ENCODE measurements at places on chromosomes 3 and 15.
A peak's percentile ranks its signal among the peaks of the same experiment; 100 is the strongest.

- DNase-seq = peak; percentile 31
Measured at GRCh38 chr3:18111796-18112232, 313.3 kb downstream of the SATB1 start.

DNA sequence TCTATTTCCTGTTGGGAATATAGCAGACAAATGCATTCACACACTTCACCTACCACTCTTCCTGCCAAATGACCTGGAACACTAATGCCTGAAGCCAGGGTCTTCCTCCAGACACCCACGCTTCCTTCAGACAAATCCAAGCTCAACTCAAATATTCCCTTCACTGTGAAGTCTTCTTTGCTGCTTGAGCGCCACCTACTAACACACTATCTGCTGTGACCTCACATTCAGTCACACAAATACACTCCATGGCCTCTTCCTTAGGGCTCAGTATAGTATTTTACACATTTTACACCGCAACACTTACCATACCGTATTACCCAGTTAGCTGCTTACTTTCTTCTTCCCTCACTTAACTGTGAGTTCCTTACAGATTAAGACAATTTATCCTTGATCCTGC is 149.4 kb downstream of the SHOX2 start:
- DNase-seq = no peak

GRCh38 chr3:52724511-52724910 is 18.6 kb downstream of the SPCS1 start:
- DNase-seq = no peak

GRCh38 chr3:120088622-120089021 is 5.6 kb downstream of the GSK3B start:
- DNase-seq = no peak

DNA sequence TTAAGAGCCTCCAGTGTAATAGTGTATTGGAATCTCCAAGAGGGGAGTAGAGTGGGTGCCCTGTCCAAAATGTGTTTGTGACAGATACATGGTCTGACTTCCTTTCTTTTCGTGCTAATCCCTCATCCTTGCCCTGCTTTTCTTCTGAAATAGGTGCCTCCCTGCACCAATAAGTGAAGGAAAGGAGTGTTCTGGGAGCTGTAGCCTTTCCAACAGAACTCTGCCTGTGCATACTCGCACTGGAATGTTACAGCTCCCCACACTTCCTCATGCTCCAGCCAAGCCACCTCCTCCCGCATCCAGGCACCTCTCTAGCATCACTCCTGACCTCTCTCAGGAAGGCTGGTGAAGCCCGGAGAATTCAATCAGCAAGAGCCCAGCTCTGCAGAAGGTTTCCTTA is 478.0 kb downstream of the GABRG3 start:
- DNase-seq = no peak

DNA sequence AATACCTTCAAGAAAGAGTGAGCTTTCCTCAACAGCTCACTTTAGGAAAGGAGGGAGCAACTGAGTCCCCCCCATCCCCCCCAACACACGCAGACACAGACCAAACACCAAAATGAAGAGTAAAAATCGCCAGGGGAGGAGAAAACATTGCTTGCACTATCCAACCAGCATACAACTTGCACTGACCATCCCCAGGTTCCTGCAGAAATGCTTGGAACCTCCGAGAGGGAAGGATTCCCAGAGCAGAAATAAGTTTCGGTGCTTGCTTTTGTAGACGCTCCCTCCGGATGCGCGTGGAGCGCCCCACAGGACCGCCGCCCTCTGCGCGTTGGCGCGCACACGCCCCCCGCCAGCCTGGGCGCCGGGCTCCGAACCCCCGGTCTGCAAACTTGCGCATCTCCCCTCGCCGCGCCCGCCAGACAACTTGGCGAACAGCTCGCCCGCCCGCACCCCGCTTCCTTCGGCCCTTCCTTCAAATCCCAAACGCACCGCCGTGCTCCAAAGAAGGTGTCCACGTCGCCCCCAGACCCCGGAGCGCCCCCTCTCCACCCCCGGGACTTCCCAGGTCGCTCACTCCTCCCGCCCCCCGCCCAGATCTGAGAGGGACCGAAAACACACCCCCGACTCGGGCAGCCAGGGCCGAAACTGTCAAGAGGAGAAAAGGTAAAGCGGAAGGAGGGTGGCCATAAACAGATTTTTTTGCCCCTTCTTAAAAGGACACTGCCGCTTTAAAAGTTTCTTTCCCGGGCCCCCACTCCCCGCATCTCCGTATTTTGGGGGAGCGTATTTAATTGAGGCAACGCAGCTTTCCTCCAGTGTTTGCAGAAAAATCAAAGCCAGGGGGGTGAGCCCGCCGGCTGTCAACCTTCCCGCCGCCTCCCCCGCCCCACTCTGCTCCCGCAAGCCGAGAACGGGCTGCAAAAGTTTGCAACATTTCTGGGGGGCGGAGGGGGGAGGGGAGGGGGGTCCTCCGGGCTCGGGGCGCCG is 859 bp downstream of the RORA start:
- DNase-seq = no peak

- DNase-seq = no peak
Measured at GRCh38 chr3:126380011-126380768, 14.5 kb upstream of the CFAP100 start.

GRCh38 chr3:150528354-150528797 is 17.9 kb downstream of the SERP1 start:
- peak; percentile 30 for DNase-seq

- DNase-seq = no peak
Measured at GRCh38 chr15:40806672-40807027, 239 bp upstream of the ZFYVE19 start.

DNA sequence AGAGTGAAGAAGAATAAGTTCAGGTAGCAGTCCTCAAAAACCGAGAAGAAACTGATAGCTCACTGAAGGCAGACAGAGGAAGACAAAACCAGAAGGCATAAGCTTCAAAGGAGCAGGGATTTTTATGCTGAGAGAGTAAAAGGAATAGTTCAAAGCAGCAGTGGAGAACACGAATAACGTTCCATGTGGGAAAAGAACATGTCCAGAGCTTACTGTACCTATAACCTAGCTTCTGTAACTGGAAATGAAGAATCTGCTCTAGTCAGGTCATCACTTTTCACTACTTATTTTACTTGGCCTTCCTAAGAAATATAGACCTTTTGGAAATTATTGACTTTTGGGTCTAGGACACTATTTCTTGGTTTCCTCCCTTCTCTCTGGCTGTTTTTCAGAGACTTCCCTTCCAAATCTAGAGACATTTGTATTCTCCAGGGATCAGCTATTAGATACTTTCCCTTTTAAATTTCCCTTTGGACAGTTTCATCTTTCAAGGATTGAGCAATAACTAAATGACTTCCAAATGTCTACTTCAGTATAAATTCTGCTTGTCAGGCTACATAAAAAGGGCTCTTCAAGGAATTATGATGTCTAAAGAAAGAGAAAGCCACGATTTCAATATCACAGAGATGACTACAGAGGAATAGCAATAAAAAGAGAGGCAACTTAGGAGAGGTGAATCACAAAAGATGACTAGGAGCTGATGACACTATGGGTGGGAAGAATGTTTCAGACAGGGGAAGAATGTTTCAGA is 46.7 kb downstream of the UBE3A start:
- peak; percentile 25 for DNase-seq

DNA sequence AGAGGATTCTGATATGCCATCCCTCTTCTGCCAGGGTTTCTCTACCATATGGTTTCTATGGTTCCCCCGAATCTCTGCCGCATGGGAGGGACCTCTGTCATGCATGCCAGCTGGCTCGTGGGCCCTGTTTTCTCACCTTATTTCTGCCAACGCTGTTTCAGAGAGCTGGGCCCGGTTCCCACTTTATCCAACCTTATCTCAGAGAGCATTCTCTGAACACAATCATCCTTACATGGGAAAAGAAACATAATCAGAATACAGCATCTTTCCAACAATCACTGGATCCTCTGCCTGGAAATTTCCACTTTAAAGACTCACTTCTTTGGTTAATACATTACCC is 234.5 kb upstream of the ZBTB20 start:
- no peak for DNase-seq

DNA sequence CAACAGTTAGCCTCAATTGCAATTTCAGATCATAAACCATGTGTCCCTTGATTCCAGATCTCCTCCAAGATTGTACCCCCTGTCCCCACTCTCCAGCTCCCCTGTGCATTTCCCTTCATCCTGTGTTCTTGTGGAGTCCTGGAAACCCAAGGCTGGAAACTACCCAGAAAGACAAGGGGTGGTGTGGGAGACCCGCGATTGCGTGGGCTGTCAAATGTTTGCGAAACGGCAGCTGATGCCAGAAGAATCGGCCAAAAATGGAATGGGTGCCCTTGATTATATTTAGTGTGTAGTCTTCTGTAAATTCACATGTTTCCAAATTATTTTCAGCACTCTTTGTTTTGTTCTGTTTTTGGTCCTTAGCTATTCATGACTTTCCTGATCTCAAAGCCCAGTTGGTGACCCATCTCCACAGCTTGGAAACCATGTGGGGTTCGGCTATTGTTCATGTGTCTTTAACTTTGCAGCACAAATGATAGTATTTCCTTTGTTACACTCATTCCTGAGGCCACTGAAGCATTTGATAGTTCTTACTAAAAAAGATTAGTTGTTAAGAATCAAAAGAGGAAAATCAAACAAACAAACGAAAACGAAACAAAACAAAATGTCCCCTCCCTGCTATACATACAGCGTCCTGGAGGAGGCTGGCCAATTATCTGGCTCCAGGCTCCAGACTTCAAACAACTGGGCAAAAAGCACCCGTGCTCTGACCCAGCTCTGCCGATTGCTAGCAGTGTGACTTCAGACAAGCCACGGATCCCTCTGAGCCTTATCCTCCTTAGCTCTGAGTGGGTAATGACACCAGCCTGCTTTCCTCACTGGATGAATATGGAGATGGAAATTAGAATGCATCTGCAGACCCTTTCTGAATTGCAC is 120.9 kb downstream of the CACNA2D3 start:
- DNase-seq = peak; percentile 2

DNA sequence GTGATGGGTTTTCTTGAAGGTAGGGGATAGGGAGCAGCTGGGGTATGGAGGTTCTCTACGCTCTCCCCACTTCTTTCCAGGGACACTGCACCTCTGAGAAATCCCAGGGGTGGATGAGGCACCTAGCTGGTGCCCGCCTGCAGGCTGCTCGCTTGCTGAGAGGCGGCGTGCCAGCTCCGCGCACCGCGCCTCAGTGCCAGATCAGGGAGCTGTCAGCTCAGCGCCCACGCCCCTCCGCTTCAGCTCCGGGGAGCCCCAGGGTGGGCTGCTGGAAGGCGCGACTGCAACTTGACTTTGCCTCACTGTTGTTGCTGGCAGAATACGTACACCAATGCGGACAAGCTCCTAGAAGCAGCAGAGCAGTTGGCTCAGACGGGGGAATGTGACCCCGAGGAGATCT is 345.7 kb upstream of the UMPS start:
- DNase-seq = no peak

GRCh38 chr3:56887402-56888025 is 85.8 kb upstream of the ARHGEF3 start:
- DNase-seq = no peak

DNA sequence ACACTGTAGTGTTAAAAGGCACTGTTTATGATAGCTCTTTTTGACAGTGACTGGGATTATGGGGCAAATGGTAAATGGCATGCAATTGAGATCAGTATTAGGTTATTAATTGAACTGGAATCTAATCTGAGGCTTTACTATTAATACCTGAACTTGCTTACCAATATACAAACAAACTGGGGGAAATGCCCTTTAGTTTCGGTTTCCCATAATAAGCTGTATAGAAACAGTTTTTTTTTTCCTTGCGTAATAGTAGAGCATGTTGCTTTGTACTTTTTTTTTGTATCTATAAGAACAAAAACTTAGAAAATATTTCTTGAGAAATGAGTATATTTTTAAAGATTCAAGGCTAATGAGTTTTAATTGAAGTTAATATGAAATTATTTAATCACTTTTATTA is 95.0 kb downstream of the FNDC3B start:
- no peak for DNase-seq

DNA sequence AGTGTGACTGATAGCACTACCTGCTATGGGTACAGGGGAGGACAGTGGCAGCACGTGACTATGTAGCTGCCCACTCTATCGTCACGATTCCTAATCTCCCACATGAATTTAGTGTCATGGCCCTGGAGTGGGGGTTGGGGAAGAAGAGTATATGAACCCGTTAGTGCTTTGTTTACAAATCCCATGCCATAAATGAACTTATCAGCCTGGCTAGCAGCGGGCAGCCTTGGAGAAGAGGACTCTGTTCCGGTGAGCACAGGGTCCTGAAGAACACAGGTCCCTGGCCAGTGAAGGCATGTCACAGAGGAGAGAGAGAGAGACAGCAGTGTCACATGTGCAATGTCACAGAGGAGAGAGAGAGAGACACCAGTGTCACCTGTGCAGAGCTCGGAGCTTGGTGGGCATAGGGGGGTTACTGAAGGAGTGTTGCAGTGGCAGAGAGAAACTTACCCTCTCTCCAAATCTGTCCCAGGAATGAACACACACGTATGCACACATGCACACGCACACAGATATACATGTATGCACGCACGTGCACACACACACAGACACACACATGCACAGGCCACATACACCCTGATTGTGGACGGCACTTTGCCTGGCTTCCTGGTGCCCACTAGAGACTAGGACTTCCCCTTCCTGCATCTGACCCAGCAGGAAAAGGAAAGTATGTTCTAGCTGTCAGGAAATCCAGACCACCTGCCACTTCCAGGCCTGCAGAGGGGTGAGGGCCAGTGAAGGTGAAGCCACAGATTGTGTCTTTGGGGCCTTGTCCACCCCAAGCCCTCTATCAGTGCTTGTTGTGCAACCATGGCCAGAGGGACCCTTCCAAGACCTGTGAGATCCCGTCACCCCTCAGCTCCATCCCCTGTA is 26.3 kb downstream of the ITGA11 start:
- DNase-seq = no peak

DNA sequence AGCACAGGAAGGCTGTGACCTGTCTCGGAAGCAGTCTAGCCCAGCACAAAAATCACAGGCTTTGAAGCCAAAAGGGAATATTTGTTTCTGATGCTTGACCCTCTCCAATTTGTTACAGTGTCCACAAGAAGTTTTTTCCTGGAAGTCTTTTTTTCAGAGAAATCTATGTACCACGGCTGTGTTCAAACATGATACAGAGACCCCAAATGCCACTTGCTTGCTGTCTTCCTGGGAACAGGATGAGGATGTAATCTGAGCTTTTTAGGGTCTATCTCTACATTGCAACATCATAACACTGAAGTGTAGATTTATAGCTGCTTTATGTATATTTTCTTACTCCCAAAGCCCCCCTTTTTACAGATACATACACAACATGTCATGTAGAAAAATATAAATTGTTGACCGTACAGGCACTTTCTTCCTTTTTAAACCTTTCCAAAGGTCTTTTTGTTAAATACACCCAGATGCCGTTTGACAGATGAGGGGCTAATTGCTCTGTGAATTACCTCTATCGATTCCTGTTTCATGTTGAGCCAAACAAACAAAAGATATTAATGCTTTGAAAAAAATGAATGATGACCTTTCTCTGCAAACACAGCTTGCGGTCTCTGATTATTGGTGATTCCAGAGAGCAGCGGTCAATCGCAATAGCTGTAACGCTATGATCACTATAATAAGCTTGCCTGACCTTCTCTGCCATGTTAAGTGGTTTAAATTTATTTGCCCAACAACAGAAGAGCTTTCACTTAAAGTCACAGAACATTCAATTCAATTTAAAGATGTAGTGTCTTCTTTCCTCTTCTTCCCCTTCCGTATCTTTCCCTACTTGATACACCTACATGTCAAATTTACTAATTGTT is 875.9 kb upstream of the NR2F2 start:
- no peak for DNase-seq

GRCh38 chr15:70308011-70308734 is 210.5 kb upstream of the TLE3 start:
- DNase-seq = no peak

Data from AG09319 (cell line).